ENCODE measurements at places on chromosomes 2 and 18.

DNA sequence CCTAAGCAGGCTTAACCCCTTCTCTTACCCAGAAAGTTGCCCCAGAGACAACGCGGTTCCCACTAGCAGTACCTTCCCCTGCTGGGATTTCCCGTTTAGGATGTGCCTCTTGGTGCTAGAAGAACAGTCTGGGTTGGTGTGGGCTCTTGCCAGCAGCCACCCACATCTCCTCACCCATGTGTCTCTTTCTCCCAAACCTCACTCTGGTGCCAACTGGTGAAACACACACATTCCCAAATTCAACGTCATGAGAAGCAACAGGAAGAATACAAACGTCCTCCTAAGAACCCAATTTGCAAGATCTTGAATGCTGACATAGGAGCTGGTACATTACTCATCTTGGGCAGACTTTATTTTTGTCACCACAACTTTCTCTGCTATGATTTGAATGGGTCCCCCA, 36.2 kb downstream of the DIPK1C start:
- no peak for DNase-seq

DNA sequence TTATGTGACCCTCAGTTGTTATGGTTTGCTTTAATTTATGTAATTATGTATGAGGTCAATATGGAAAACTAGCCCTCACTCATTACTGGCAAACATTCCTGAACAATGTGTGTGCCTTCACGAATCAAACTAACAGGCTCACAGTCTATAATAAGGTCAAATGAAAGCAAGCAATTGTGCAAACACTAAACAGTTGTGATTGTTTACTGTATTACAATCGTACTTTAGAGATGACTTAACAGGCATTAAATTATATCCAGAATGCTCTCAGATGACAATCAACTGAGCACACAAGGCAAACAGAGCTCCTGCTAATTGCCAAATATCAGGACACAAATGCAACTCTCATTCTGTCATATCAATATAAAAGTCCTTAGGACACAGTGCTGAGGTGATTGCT, 29.5 kb downstream of the COL5A2 start:
- DNase-seq = no peak

- no peak for DNase-seq
These were observed 241.7 kb downstream of the ATAD2B start for GRCh38 chr2:23685181-23685580.

- DNase-seq = no peak
These were observed 448 bp downstream of the YPEL5 start for GRCh38 chr2:30147196-30147714.

All from iPS DF 6.9 (cell line).